ENCODE measurements at places on chromosomes 13 and 19.

GRCh38 chr19:48381178-48381950 lies 10.0 kb downstream of the KDELR1 start:
- DNase-seq, result no peak

DNA sequence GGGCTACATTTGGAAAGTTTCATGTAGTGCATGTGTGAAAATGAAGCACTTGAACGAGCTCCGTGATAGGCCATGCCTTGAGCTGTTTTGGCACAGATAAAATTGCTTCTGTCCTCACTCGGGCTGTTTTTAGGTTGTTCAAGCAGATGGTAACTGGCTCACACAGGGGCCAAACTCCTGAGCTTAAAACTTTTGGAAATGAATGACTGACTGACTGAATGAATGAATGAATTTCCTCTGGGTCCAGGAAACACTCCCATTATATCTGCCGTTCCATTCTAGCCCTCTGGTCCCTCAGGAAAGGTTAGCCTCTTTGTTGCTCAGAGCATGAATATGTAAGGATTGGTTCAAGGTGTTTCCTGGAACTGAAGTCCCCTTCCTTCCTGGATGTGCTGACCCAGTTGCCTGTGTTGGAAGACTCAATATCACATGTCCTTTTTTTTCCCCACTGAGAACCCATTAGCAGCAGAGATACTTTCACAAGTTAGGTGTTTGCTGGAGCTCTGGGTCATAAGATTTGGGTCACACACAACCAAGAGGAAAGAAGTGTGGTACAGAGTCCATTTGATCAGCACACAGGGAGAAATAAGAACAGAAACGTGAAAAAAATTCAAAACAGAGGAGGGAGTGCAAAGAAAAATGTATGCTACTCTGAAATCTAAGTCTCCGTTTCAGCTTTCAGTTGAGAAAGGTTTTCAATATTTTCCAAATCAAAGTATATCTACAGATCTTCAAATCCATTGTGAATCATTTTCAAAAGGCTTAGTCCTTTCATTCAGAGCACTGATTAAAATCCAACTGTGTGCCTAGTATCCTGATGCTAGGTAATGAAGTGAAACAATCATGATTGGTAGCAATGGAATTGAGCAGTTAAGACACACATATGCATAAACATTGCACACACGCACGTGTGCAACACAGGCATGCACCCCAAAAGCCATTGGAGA lies 18.9 kb downstream of the MBNL2 start:
- no peak for DNase-seq

- DNase-seq, result no peak
Measured at GRCh38 chr19:51460164-51460992, 2.1 kb upstream of the SIGLEC8 start.

DNA sequence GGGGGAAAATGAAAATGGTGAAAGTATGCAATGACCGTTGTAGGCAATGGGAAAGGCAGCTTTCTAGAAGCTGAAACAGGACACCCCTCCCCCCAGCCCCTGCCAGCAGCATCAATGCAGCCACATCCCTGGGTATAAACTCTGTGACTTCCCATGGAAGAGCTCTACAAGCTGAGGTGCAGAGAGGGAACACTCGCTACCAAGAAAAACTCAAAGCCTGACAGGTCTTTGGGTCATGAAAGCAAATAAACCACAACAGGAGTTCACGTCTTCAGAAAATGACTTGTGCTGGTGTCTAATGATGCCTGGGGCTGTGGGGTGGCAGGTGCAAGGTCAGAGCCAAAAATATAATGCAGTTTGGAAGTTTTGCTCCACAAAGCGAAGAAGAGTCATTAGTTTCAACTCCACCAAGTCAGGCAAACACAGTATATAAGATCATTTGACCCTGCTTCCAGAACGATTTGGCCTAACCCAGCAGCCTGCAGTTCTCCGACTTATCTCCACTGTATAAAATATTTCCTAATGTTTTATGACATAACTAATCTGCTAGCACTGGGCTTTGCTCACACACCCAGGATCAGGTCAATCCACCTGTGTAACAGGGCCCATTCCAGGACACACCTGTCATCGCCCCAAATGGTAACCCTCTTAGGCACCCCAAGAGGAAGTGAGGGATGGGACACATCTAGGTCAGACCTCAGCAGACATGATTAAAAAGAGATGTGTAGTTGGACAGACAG lies 102.1 kb downstream of the IRS2 start:
- DNase-seq, result no peak

DNA sequence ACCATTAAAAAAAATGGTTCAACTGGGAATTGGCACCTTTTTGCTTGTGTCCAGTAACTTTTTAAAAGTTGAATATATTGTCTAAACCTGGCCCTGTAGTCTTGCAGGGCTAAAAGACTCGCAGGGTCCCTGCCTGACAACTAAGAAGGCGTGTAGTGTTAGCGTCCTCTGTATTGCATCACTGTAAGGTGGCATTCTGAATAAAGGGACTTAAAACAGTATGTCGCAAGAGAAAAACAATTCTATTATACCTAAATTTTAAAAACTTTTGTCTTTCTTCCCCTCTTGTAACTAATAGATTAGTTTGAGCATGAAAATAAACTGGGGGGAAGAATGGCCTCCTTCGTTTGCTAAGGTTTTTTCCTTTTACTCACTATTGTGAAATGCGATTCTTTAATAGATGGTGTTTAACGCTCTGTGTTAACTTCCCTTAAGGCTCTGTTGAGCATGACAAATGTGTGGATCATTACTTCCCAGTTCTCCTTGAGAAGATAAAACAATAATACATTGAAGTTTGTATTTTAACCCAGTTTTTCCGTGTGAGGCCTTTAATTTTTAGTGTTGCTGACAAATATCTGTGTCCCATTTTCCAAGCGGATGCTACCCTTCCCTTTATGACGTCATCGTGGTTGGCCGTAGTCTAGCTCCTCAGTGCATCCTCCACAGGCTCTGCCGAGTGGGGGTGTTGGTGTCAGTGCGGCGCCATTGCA lies 134.6 kb downstream of the KATNAL1 start:
- peak; percentile 32 for DNase-seq

- DNase-seq, result no peak
Measured at GRCh38 chr13:106802917-106803316, 235.0 kb upstream of the ARGLU1 start.

GRCh38 chr19:30320916-30321315 lies 51.3 kb upstream of the ZNF536 start:
- no peak for DNase-seq

DNA sequence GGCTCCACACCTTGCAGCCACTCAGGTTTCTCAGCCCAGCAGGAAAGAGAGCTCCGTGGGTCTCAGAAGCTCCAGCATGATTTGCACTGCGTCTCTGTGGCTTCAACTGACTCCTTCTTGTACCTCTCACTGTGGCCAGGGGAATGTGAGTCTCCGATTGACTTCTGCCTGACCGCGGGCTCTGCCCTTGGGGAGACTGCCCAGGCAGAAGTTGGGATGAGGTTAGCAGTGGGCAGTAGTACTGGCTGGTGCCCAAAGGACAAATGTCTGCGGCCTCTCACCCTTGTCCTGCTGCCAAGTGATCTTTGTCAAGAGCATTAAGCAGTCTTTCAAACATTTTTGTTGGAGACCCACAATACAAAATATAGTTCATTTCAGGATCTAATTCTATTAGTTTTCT lies 34.4 kb upstream of the FXYD3 start:
- no peak for DNase-seq

All from HFF-Myc (cell line).